Stimulated activated CD4-positive, alpha-beta T cell treated with anti-CD3 and anti-CD28 coated beads, Interleukin-1b, Interleukin-23, amount 100 ng/mL, for 4 hours (primary cell): ENCODE measurements at places on chromosomes 2 and 18.

- DNase-seq = no peak
Observed at GRCh38 chr2:54685263-54685775, 38.1 kb upstream of the EML6 start.

- DNase-seq = no peak
Observed at GRCh38 chr2:173051463-173052215, 24.0 kb upstream of the MAP3K20 start.

DNA sequence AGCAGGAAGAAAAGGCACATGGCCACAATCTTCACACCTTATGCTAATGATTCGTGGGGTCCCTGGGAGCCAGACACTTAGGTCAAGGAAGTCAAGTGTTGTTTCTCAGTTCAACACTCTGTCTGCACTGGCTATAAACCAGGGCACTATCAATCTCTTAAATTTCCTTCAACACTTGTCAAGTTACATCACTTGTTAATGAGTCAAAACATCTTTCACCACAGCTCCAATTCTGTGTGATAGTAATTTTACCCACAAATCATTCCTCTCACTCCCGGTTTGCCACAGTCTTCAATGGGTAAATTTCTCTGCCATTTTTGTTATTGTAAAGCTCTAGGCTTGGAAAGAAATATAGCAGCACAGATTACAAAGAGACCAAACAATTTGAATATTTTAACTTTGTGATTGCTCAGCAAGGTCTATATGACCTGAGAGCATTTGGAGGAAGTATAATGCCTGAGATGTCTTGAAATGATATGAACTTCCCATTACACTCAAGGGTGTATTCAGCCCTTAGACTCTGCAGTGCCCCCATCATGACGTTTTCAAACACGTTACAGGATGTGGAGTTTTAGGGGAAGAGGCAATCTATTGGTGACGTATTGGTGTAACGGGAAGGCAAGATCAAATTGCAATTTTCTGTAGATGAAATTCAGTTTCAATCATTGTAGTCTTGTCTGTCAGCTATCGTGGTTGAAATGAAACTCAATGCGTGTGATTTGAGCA, 78.7 kb downstream of the ICOS start:
- no peak for DNase-seq

DNA sequence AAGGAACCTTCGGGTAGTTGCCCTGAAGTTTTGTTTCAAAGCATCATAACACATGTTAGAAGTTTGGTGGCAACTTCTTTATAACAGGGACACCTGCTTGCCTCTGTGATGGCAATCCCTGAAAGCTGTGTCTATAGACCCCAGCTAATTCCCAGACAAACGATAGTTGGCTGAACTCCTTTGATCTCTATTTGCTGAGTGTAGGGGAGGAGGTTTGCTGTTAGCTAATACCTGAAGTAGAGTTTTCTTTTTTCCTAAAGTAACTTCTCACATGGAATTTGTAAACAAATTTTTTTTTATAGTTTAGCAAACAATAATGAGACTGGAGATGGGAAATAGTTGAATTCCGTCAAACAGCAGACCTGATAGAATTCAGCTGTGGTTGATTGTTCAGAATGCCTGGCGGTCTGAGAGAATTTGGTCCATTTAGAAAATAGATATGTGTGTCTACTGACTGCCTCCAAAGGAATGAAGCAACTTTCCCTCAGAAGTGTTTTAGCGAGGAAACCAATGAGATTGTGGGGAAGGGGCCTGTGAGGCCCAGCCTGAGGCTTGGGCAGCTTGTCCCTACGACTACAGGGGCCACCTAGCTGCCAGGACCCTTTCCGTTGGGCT, 123.5 kb upstream of the EPAS1 start:
- DNase-seq = no peak

DNA sequence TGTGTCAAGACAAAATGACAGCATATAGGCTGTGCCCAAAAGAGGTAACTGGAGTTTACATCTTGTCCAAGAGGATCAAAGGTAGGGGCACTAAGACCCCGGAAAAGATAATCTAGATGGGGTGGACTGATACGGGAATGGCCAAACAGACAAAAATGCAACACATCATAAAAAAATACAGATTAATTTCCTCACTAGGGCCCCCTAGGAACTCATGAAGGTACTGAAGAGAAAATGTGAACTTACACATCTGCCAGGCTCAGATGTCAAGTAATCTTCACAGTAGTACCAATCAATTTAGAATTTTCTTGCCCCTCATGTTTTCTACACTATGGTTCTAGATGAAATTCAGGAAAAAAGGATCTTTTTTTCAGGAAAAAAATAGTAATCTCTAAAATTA, 115.6 kb upstream of the REG3A start:
- DNase-seq = no peak

DNA sequence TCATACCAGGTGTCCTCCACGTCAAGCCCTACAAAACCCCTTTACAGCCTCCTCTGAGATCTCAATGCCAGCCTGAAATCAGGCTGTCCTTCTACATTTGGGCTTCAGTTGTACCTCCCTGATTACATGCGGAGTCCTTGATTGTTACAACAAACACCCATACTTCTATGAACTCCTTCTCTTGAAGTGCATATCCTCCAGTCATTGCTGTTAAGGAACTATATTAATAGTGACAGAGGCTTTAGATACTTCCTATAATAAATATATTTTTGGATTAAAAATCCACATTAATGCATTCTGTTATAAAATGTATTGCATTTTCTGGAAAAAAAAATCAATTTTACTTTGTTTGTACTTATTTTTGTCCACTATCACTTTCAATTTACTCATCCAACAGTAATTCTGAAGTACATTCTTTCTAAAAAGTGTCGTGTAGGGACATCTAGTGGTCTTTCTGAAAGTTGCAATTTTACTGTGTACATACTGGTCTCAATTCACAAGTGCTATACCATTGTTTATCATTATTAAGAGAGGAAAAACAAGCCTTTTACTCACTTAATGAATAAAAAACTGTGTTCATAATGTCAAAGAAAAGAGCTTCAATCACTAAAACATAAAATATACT, 316.4 kb downstream of the DSEL start:
- no peak for DNase-seq

DNA sequence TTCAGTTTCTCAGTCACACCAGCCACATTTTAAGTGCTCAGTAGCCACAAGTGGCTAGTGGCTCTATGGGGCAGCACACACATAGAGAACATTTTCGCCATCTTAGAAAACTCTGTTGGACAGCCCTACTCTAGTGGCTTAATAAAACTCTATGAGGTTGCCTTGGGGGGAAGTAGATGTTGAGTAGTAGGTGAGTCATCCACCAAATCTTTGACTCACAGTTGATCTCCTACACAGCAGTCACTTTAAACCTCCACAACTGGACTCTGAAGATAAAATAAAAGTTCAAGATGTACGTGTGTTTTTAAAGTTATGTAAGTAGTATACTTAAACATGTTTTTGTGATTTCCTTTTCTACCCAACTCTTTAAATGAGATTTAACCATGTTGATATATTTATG, 379.0 kb downstream of the SETBP1 start:
- DNase-seq = no peak

GRCh38 chr2:55017880-55018279, 32.4 kb downstream of the RTN4 start:
- no peak for DNase-seq

- no peak for DNase-seq
Observed at GRCh38 chr2:47497843-47498460, 95.0 kb downstream of the MSH2 start.
